ENCODE measurements at places on chromosomes 7 and 10. TPM values are rescaled to one million over a fixed set of nuclear protein-coding genes. Genes with fewer than 3 reads are reported as not detected.

The AGR3 gene
- polyA plus RNA-seq, result 100 TPM

The SEC61G gene
- polyA plus RNA-seq, result 623 TPM

The SPDYE5 gene
- polyA plus RNA-seq, result not detected

The ELFN1 gene
- not detected for polyA plus RNA-seq

The STEAP1B gene
- polyA plus RNA-seq, result 0.36 TPM

Data from aorta (tissue), 5 donors.